ENCODE measurements at places on chromosomes 6 and 20.

DNA sequence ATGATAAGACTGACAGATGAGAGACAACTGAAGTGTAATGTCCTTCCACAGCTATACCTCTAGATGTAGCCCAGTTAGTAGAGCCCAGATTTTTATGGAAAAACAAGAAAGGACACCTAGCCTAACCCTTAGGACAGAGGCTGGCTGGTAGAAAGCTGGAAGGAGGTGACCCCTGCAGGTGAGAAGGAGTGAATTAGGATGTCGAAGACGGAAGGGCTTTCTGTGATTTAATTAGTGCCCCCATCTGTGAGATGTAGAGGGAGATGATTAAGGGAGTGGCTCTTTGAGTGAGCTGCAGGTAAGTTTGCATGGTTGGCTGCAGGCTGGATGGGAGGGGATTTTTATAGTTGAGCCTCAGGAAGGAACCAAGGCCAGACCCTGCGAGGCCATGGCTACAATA lies 82.8 kb downstream of the GFRA4 start:
- no peak for DNase-seq

DNA sequence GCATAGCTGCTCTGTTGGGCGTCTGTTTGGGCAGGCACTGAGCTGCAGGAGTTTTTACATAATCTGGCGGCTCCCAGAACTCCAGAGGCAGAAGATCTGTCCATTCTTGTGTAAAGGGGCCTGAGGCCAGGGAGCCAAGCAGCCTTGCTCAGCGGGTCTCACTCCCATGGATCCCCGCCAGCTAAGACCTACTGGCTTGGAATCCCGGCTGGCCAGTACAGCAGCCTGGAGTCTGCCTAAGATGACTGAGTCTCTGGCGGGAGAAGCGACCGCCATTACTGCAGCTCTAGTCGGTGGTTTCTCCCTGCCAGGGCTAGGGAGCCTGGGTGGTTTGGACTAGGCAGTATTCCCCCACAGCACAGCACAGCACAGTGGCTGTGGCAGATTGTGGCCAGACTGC lies 268.4 kb upstream of the SYNCRIP start:
- no peak for DNase-seq

- no peak for DNase-seq
Observed at GRCh38 chr6:23532227-23532626, 593.8 kb upstream of the NRSN1 start.

DNA sequence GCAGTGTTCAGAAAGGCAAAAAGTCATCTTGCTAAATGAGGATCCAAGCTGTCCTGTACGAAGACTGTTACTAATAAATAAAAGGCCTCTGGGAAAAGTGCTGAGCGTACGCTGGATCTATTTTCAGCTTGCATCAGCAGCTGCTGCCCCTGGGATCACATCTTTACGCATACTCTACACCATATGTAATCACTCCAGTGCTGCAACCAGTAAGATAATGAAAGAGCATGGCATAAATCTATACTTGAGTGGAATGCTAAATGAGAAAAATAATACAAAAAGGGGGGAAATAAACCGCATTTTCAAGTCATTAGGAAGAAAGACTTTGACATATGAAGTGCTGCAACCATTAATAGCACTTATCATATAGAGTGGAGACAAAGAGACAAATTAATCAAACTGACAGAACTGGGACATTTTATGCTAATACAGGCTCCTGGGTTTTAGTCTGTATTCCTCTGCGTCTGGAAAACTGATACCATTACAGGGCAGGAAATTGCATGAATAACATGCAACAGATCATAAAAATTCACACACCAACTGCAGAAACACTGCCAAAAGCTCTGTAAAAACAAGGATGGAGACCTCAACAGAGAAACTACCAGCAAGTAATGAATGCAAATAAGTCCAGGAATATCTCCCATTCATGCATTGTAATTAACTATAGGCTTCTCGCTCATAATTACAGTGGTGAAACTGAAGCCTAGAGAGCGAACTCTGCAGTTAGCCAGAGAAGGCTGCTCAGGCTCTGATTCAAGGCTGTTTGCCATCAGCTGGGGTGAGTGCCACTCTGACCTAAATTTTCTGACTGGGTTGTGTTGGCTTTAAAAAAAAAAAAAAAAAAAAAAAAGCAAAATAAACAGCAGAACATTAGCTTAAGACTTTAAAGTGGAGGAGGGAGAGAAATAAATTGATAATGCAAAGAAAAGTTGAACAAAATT lies 83.8 kb downstream of the GJA10 start:
- DNase-seq, result no peak

GRCh38 chr20:11108102-11108810 lies 434.5 kb upstream of the JAG1 start:
- no peak for DNase-seq

DNA sequence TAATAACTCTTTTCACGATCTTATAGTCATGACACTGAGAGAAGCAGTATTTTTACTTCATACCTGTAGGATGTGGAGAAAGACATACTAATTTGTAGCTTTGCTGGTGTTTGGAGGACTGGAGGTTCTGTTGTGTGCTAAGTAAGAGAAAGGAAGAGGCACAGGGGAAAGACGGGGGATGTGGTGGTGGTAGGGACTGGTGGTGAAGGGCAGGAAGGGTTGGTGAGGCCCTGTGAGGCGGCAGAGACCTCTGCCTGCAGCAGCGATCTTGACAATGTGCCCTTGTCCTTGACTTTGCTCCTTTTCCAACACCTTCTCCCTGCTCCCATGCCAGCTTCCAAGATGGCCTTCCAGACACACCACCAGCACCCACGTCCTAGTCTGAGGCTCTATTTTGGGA lies 32.6 kb upstream of the MPC1 start:
- DNase-seq, result no peak

GRCh38 chr6:17418281-17419188 lies 25.1 kb downstream of the CAP2 start:
- DNase-seq, result no peak

- no peak for DNase-seq
Observed at GRCh38 chr6:112122756-112123155, 35.4 kb downstream of the FAM229B start.

GRCh38 chr6:84687431-84687830 lies 77.0 kb downstream of the TBX18 start:
- DNase-seq, result no peak

- no peak for DNase-seq
Observed at GRCh38 chr20:44423480-44423879, 52.2 kb upstream of the TTPAL start.

DNA sequence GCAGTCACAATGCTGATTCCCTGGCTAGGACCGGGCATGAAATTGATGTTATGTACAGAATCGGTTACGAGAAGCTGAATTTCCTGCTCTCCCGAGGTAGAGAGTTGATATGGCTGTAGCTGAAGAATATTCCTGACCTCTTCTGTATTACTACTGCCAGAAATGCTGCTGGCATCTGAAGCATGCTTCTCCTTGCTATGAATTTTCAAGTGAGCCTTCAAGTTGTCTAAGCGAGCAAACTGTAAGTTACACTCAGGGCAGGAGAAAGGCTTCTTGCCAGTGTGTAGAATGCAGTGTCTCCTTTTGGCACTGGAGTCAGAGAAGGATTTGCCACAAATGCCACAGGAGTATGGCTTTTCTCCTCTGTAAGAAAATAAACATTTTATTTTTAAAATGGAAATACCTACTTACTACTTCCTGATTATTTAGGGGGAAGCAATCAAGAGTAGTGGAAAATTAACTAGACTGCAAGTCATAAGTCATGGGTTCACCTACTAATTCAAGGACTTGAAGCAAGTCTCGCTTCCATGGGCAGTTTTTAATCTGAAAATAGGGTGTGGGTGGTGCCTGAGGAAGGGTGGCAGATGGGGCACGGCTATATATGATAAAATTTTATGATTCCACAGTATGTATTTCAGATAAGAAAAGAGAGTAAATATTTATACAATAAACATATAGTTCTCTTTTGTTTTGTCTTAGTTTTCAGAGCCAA lies 10.8 kb upstream of the MICAL1 start:
- no peak for DNase-seq

GRCh38 chr6:25746968-25747367 lies 7.6 kb upstream of the SLC17A4 start:
- no peak for DNase-seq

DNA sequence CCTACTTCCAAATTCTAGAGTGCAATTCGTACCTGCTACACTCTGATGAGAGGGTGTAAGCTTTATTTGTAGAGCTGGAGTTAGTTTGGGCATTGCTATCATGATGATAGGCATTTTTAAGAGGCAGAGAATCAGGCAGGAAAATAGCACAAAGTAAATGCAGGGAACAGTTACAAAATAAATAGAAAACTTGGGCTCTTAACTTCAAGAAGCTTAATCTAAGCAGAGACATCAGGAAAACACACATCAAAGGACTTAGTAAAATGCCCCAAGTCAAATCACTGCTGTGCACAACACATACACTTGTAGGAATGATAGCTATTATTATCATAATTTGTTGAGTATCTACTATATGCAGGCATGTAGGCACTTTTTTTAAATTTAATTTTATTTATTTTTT lies 381.2 kb downstream of the CD83 start:
- DNase-seq, result no peak

GRCh38 chr6:89925826-89926225 lies 31.6 kb downstream of the GJA10 start:
- DNase-seq, result no peak

DNA sequence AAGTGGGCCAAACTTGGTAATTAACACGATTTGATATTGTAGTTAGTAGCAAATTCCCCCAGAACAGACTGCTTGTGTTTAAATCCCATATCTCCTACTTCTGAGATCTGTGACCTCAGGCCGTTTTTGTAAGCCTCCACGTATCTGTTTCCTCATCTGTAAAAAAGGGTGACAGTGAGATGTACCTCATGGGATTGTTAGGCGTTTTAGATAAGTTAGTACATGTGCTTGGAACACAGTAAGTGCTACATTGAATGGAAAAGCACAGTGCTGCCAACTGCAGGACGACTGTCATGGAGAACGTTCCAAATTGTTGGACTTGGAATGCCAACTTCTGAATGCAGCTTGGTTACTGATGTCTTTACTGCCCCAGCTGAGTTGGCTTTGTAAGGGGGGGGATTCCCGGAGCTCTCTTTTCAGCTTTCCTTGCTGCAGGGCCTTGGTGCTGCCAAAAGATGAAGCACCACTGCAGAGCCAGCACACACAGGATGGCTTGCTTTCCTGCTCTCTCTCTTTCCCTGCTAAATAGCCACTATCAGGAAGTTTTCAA lies 108.6 kb downstream of the OPN5 start:
- DNase-seq, result no peak

DNA sequence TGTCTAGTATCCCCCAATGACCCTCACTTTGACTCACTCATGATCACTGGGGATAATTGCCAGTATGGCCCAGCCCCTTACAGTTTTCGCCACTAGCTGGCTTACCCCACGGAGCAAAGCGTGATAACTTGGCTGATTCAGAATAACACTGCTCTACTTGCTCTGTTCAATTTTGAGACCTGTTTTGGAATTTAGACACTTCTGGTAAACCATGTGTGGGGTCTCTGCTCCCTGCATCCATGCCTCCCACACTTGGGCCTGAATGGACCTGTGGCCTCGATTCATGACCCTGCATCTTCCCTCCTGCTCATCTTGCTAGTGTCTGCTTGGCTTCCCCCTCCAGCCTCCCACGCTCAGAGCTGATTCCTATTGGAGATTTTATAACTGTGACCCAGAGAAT lies 48.9 kb downstream of the FOXA2 start:
- no peak for DNase-seq

GRCh38 chr6:14674458-14674857 lies 556.9 kb downstream of the CD83 start:
- DNase-seq, result no peak

DNA sequence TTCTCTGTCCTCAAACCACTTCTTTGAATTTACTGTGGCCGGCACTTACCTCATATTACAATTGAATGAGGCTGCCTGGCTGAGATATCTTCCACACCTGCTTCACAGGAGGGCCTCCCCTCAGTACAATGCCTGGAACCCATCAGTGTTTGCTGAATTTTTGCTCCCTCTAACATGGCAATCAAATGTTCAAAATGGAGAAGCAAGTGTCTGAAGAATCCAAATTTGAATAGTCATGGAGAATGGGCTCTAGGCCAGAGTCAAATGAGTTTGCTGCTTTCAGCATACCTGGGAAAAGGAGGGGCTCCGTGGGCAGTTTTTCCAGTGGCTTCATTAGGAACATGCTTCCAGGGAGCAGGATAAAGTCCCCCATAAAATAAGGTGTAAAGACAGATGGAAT lies 564.8 kb downstream of the UTRN start:
- no peak for DNase-seq

GRCh38 chr6:88490195-88490907 lies 324.2 kb upstream of the CNR1 start:
- DNase-seq, result no peak

- DNase-seq, result no peak
Observed at GRCh38 chr6:41474213-41474933, 71.8 kb upstream of the FOXP4 start.

DNA sequence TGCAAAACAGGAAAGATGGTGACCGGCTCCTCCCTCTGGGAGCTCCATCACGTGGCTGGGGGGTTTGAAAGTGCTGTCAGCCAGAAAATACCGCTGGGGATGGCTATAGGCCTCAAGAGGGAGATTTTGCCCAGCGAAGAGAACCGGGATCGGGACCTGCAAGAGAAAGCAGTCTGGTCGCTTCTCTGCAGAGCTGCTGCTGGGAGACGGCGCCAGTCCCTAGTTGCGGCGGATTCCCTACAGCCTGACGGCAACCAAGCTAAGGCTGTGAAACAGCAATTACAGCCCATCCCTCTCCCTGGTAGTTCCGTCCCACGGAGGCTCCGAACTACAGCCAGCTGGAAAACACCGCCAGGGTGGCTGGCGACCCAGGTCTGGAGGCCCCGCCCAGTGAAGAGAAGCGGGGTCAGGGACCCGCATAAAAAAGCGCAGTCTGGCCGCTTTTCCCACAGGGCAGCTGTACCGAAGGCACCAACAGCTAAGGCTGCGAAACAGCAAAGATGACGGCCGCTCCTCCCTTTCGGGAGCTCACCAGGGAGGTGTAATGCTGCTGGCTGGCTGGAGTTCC lies 238.1 kb upstream of the IRAK1BP1 start:
- DNase-seq, result no peak

DNA sequence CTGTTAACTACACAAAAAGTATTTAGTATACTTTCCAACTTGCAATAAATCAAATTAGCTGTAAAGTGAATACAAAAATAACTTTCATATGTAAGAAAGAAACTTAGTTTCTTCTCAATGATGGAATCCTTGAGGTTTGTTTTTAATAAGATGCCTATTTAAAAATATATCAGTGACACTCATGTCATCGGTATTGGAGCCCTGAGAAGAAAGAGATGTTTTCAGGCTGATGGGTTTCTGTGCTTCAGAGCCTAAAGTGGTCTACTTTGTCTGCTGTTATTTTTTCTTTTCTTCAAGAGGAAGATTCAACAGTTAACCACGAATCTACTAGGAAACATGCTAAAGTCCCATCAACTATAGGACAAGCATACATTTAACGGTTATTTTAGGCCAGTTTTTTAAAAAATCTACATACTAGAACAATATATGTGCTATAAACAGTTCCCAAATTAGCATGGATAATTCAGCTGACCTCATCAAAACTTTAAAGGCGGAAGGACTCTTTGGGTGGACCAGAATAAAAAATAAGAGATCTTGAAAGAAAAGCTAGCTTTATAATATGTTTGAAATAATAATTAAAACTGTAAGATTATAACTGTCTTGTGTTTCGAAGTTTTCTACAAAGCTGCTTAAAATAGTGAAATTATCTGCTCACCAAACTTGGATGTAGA lies 147.0 kb upstream of the SAMD5 start:
- no peak for DNase-seq

Data from stimulated activated CD4-positive, alpha-beta T cell treated with anti-CD3 and anti-CD28 coated beads, Interleukin-1b, Interleukin-23, amount 100 ng/mL, for 1 hour (primary cell).